ENCODE measurements at places on chromosomes 5 and 9.

GRCh38 chr9:128781187-128782070 is 5.6 kb upstream of the TBC1D13 start:
- H3K4me3 ChIP-seq = no peak overlapping the region
- H3K27ac ChIP-seq = no peak overlapping the region
- no peaks in the 10 kb centered on the region for H3K27me3 ChIP-seq
- H3K36me3 ChIP-seq = no peaks in the 10 kb centered on the region
- DNase-seq = no peak

DNA sequence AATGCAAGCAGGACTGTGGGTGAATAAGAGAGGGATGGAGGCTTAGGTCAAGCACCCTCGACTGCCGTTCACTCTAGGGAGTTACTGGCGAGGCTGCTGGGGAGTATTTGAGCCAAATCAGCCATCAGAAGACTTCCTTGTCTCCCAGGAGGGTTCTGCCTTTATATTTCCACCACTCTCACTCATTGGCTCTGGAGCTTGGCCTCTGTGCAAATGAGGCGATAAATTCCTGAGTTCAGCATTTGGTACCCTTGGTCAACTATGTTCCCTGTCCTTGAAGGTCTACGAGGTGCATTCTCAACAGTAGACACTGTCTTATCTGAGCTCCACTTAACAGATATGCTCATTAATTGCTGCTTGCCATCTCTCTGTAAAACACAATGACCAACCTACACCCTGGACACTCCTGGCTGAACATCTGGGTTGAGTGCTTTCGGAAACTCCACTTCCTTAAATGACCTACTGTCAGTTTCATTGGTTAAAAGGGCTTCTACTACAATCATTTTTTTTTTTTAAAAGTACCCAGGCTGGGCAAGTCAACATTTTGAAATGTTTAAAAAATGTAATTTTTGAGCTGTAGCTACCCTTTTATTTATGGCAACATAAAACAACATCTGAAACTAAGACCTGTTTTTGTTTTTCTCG is 153.2 kb downstream of the NTRK2 start:
- DNase-seq = no peak
- no peaks in the 10 kb centered on the region for H3K27me3 ChIP-seq
- H3K36me3 ChIP-seq = no peaks in the 10 kb centered on the region
- no peaks in the 10 kb centered on the region for H3K4me1 ChIP-seq
- H3K4me3 ChIP-seq = no peak overlapping the region

DNA sequence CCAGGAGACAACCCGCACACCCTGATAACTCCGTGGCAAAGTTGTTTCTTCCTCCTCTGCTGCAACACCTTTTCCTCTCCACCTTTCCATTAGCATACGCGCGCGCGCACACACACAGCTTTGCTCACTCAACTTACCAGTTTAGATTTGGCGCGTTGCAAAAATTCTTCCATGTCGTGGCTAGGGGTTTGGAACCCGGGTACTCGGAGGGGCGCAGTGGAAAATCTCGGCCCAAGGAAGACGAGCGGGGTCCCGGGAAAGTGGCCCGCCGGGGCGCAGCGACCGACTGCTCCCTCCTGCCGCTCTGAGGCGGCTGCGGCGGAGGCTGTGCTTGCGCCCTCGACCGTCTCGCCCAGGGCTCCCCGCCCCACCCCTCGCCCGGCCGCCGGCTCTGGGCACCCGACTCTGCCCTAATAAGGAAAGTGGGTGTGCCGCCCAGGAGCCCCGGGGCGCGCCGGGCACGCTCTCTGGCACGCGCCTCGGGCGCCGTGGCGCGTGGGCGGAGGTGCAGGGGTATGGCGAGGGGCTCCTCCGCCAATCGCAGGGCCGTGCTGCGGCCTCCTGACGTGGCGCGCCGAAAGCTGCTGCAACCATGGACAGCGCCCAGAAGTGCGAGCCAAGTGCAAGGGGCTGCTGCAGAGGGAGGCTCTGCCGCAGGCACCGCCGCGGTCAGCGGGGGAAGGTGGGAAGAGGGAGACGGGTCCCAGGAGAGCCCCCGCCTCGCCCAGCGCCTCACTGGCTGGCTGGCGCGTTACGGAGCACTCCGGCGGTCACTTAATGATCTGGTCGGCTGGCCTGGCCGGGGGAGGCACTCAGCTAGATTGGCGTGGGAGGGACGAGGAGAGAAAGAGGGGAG is at the start of gene PRUNE2:
TSS of gene PRUNE2 (minus strand) at position 324 of the 856 bp plus-strand sequence. CDS start at position 173, 151 bp downstream.
- no peaks in the 10 kb centered on the region for H3K36me3 ChIP-seq
- H3K27me3 ChIP-seq = peaks cover 22% of the 10 kb centered on the region
- no peak for DNase-seq
- H3K4me3 ChIP-seq = no peak within 1 kb of the TSS

DNA sequence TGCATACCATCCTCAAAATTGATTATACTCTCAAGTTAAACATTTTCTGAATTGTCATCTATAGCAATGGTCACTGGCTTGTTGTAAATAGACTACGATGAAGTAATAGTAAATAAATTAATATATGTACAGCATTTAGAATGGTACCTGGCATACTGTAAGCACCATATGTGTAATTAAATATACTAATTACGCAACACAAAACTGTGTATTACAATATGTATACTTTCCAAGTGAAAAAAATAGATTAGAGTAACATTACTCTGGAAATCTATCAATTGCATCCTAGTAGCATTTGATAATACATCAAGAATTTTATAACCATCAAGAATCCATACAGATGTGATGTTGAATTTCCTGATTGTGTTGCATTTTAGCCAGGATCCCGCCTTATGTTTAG is 17.2 kb upstream of the ROR2 start:
- H3K4me1 ChIP-seq = no peaks in the 10 kb centered on the region
- no peaks in the 10 kb centered on the region for H3K36me3 ChIP-seq
- no peak overlapping the region for H3K27ac ChIP-seq
- no peak for DNase-seq

DNA sequence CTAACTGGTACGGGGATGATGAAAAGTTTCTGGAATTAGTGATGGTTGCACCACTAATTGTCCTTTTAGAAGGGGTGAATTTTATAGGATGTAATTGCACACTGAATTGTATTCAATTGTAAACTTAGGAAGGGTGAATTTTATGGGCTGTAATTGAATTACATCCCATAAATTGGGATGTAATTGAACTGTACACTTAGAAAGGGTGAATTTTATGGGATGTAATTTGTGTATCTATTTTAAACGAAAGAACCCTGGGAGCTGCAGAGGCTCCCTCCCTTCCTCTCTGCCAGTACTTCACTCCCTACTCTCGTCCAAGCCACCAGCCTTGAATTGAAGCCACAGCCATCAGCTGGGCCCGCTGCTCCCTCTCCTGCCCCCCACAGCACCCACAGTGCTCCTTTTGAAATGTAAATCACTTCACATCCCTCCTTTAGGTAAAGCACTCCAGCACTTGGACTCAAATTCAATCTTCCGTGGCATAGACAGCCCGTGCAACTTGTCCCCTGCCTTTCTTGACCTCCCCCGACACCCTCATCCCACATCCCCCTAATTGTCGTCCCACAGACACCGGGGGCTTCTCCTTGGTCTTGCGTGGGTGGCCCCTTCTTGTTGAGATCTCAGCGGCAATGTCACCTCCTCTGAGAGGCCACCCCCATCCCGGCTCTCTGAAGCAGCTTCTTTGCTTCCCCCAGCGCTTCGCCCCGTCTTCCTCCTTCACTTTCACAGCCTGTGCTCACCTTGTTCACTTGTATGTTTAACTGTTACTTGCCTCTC is 84.2 kb upstream of the HRH2 start:
- no peak for DNase-seq
- no peak overlapping the region for H3K4me3 ChIP-seq
- no peaks in the 10 kb centered on the region for H3K36me3 ChIP-seq
- no peak overlapping the region for H3K27ac ChIP-seq

DNA sequence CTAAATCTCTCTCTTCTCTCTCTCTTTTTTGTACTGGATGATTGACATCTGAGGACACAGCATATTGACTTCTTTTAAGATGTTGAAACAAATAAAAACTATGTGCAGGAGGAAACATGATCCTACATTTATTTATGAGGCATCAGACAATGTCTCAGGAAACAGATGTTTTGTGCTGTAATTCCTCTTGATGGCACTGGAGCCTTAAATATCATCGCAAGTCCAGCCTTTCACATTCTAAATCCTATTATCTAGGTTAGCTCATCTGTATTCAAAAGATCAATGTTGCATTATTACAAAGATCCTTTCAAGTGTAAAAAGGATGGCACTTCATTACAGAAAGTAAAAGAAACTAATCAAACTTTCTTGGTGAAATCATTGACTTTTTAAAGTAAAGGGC is 63.9 kb downstream of the MAT2B start:
- H3K4me1 ChIP-seq = peaks cover 18% of the 10 kb centered on the region
- H3K27me3 ChIP-seq = peaks cover 66% of the 10 kb centered on the region
- H3K4me3 ChIP-seq = no peak overlapping the region
- DNase-seq = no peak

DNA sequence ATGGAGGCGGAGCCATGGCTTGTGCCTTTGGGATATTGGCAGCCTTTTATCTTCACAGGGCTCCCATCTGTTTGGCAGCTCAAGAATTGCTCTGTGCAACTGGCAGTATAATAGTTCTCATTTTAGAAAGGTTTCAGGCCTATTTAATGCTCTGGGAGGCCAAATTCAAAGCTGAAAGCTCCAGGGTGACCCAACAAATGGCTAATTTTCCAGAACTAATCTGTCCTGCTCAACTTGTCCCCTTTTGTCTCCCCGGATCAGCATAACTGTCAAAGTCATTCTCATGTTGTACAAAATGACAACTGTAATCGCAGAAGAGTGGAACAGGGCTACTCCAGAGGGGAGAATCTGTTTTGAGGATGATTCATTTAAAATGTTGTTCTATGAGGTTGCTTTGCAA is 52.6 kb upstream of the CXCL14 start:
- no peak overlapping the region for H3K27ac ChIP-seq
- H3K27me3 ChIP-seq = peaks cover under 1% of the 10 kb centered on the region
- H3K4me1 ChIP-seq = no peaks in the 10 kb centered on the region
- no peaks in the 10 kb centered on the region for H3K36me3 ChIP-seq
- no peak for DNase-seq

- H3K4me3 ChIP-seq = no peak overlapping the region
- H3K27me3 ChIP-seq = peaks cover 26% of the 10 kb centered on the region
- H3K36me3 ChIP-seq = no peaks in the 10 kb centered on the region
- no peak overlapping the region for H3K27ac ChIP-seq
- DNase-seq = no peak
These were observed 32.0 kb downstream of the FGF18 start for GRCh38 chr5:171451421-171451820.

DNA sequence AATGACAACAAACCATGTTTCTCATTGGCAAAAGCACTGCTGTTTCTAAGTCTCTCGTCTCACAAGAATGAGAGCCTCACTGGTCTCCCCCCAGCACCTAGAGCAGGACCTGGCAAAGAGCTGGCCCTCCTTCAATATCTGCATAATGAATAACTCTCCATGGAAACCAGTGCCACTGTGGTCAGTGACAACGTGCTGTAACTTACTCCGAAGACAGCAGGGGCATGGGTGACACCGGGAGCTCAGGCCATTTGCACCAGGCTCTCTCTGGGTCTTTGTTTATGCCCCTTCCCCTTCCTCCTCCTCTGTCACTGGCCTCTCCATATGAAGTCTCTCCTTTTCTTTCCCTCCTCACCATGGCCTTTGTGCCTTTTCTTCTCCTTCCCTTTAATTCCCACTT is 33.3 kb downstream of the TAS2R1 start:
- no peak for DNase-seq
- H3K27me3 ChIP-seq = no peaks in the 10 kb centered on the region
- H3K4me1 ChIP-seq = no peaks in the 10 kb centered on the region
- no peaks in the 10 kb centered on the region for H3K36me3 ChIP-seq
- H3K4me3 ChIP-seq = no peak overlapping the region

- DNase-seq = no peak
- H3K36me3 ChIP-seq = no peaks in the 10 kb centered on the region
- no peaks in the 10 kb centered on the region for H3K4me1 ChIP-seq
- no peak overlapping the region for H3K27ac ChIP-seq
- H3K4me3 ChIP-seq = no peak overlapping the region
These were observed 123.7 kb downstream of the ATG10 start for GRCh38 chr5:82095536-82095935.

DNA sequence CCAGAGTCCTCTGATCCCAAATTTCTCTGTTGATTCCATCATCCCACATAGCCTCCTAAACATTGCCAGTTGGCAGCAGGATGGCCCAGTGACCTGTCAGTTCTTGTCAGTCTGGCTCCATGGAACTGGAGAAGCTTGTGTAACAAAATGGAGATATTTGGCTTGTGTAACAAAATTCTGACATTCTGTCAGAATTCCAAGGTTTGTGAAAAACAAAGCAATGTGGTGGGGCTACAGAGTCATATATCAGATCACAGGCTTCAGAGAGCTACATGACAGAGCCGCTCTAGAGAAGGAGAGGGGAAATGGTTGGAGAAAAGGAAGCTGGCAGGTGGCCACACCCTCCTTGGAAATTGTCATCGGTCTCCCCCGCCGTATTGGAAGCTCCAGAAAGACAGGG is 75.4 kb upstream of the MAN2A1 start:
- no peaks in the 10 kb centered on the region for H3K4me1 ChIP-seq
- H3K36me3 ChIP-seq = no peaks in the 10 kb centered on the region
- no peaks in the 10 kb centered on the region for H3K27me3 ChIP-seq
- DNase-seq = no peak
- H3K4me3 ChIP-seq = no peak overlapping the region

- no peak overlapping the region for H3K4me3 ChIP-seq
- no peak for DNase-seq
- no peaks in the 10 kb centered on the region for H3K27me3 ChIP-seq
- H3K36me3 ChIP-seq = no peaks in the 10 kb centered on the region
These were observed 118.6 kb downstream of the SPEF2 start for GRCh38 chr5:35736280-35736679.

GRCh38 chr9:83006378-83006777 is 56.6 kb downstream of the RASEF start:
- H3K4me3 ChIP-seq = no peak overlapping the region
- no peak overlapping the region for H3K27ac ChIP-seq
- DNase-seq = no peak
- H3K36me3 ChIP-seq = no peaks in the 10 kb centered on the region
- H3K27me3 ChIP-seq = no peaks in the 10 kb centered on the region

GRCh38 chr5:109016300-109016699 is 268.6 kb downstream of the FER start:
- no peak overlapping the region for H3K27ac ChIP-seq
- H3K4me3 ChIP-seq = no peak overlapping the region
- DNase-seq = no peak
- no peaks in the 10 kb centered on the region for H3K36me3 ChIP-seq
- no peaks in the 10 kb centered on the region for H3K27me3 ChIP-seq
- H3K4me1 ChIP-seq = no peaks in the 10 kb centered on the region

DNA sequence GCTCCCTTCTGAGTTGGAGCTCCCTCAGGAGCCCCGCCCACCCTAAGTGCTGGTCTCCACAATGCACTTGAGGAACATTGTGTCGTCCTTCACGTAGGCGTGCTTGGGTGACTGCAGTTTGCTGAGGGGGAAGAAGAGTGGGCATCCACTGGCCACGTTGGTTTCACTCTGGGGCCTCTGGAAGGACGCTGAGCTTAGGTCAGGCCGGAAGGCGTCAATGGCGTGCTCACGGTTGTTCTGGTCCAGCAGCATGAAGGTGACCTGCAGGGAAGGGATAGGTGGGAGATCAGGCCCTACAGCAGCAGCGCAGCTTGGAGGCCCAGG is 21.7 kb downstream of the TRAF1 start:
- peaks cover 80% of the 10 kb centered on the region for H3K4me1 ChIP-seq
- H3K27ac ChIP-seq = peak overlapping the region; percentile 93
- H3K36me3 ChIP-seq = peaks cover 61% of the 10 kb centered on the region
- H3K27me3 ChIP-seq = no peaks in the 10 kb centered on the region
- no peak for DNase-seq

Data from CD4-positive, alpha-beta T cell (primary cell).